Transverse colon (tissue), 4 donors: ENCODE measurements at places on chromosomes 13 and 19.

- no peak for DNase-seq
Observed at GRCh38 chr13:112446347-112446861, 70.2 kb downstream of the SPACA7 start.

DNA sequence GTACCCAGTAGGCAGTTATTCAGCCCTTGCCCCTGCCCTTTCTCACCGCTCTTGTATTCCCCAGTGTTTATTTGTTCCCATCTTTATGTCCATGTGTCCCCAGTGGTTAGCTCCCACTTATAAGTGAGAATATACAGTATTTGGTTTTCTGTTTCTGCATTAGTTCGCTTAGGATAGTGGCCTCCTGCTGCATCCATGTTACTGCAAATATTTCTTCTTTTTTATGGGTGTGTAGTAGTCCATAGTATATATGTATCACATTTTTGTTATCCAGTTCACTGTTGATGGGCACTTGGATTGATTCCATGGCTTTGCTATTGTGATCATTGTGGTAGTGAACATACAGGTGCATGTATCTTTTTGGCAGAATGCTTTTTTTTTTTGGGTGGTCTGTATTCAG is 32.7 kb downstream of the URI1 start:
- no peak for DNase-seq

DNA sequence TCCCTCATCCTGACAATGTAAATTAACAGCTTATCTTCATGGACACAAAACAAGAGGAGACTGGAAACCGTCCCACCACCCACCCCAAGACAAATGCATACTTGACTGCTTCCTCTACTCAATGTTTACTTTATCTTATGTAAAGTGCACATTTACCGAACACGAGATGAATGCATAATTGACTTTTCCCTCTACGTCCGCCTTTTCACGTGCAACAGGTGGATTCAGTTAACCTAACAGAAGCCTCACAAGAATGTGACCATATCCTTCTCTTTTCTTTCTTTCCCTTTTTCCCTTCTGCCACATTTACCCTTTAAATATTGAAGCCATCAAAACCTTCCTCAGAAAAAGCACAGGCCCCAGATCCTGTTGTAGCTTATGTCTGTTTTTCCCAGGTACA is 468.0 kb downstream of the UQCRFS1 start:
- DNase-seq = no peak

- no peak for DNase-seq
Observed at GRCh38 chr19:41307954-41308449, 2.0 kb upstream of the CCDC97 start.

GRCh38 chr13:103358255-103358932 is 292.2 kb upstream of the SLC10A2 start:
- no peak for DNase-seq

- DNase-seq = peak; percentile 70
Observed at GRCh38 chr19:18417250-18418028, 1.8 kb upstream of the SSBP4 start.
